Stimulated activated CD4-positive, alpha-beta T cell treated with anti-CD3 and anti-CD28 coated beads, TNF-alpha, amount 100 ng/mL, for 1 hour (primary cell): ENCODE measurements at places on chromosomes 7 and 10.

DNA sequence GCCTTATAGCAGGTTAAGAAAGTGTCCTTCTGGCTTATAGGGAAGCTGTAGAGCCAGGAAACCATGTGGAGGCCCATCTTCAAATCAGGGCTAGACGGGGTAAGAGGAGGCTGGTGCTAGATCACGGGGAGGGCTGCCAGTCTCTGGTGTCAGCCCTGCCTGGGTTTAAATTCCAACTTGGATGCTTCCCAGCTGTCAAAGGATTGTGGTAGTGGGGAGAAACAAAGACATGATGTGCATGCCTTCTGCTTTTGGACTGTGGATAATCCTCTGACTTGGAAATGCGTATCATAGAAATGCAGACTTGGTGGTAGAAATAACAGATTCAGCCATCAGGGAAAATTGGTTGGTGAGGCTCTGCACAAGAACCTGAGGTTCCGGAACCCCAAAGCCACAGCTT lies 325.6 kb downstream of the PHTF2 start:
- no peak for DNase-seq

DNA sequence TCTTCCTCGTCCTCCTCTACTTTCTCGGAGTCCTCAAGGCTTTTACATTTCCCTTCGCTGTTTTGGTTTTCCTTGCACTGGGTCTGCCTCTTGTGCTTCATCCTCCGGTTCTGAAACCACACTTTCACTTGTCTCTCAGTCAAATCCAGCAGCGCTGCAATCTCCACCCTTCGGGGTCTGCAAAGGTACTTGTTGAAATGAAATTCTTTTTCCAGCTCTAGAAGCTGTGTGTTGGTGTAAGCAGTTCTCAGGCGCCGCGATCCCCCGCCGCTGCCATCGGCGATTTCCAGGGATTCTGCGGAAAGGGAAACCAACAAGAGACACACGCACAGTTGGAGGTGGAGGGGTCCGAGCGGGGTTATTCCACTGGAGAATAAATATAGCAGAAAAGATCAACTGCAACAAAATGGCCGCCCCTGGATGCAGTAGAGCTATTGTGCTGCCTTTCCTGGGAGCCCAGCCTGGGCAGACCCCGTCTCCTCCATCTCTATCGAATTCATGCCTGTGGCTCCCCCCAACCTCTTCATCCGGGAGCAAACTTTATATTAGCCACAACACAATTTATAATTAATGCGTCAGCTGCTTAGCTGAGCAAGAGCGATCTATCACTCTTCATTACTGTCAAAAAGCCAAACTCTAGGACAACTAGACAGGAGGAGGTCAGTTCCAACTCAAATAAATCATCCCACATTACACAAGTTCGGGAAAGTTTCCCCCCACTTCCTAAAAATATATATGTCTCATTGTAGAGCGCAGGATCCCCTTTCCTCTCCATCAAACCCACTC lies 1.1 kb downstream of the HOXA2 start:
- DNase-seq, result no peak

GRCh38 chr7:12687718-12688171 lies 312 bp downstream of the ARL4A start:
- no peak for DNase-seq

- DNase-seq, result no peak
Measured at GRCh38 chr7:155713384-155713783, 68.9 kb downstream of the RBM33 start.

GRCh38 chr7:47256016-47256415 lies 325.9 kb downstream of the TNS3 start:
- no peak for DNase-seq

DNA sequence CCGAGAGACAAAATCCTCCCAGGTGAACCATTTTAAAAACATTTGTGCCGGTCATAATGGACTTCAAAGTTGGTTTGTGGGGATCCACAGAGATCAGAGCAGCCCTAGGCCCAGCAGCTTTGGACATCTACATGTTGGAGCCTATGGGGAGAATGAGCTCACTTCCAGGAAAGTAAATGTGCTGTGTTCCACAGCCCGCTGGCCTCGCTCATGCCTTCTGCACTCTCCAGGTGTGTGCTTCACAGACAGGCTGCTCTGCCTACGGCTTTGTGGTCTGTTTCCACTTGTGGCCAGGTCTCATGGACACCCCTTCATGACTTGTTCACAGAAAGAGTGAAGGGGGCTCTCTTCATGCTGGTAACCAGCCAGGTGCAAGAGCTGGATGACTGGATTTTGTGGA lies 141.6 kb downstream of the ADARB2 start:
- no peak for DNase-seq

DNA sequence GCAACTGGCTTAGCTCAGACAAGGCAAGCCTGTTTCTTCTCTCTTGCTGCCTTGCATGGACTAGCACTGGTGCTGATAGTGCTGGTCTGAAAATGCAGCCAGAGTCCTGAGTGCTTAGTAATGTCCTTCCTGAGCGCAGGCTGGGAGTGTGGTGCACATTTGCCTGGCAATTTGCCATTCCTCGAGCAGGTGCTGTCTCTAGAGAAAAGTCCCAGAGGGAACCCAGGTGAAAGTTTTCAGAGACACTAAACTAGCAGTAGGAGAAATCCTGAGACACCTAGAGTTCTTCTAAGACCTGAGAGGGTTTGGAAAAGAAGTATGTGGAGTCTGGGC lies 1.9 kb downstream of the SFTPD start:
- no peak for DNase-seq
